Stimulated activated CD4-positive, alpha-beta T cell treated with anti-CD3 and anti-CD28 coated beads, Interleukin-4, amount 100 ng/mL, for 1 hour (primary cell): ENCODE measurements at places on chromosomes 2 and 18.

- DNase-seq, result no peak
Observed at GRCh38 chr2:5868931-5869330, 176.7 kb downstream of the SOX11 start.

- DNase-seq, result peak; percentile 77
Observed at GRCh38 chr18:3261373-3262233, at the start of gene MYL12B. TSS of gene MYL12B (plus strand) at chr18:3262133. CDS start at chr18:3272899, 10,766 bp downstream.

DNA sequence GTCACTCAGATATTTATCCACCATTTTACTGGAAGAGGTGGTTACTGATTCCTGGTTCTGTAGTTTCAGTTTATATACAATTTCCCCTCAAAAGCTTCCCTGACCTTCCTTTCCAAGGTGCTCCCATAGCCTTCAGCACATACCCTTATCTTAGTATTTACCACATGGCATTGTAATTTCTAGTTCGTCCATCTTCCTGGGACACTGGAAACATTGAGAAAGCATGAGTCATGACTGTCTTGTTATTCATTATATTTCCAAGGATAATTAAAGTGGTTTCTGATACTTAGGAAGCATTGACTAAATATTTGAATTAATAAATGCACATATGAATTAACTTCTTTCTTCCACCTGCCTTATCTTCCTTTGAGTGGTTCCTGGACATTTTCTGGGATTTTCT, 203.8 kb downstream of the ETAA1 start:
- DNase-seq, result no peak

- DNase-seq, result no peak
Observed at GRCh38 chr18:57812126-57812477, 9.0 kb upstream of the ATP8B1 start.

- DNase-seq, result no peak
Observed at GRCh38 chr18:79518683-79519128, 123.0 kb downstream of the NFATC1 start.

GRCh38 chr2:26615336-26615859, 25.8 kb downstream of the CIB4 start:
- DNase-seq, result no peak

DNA sequence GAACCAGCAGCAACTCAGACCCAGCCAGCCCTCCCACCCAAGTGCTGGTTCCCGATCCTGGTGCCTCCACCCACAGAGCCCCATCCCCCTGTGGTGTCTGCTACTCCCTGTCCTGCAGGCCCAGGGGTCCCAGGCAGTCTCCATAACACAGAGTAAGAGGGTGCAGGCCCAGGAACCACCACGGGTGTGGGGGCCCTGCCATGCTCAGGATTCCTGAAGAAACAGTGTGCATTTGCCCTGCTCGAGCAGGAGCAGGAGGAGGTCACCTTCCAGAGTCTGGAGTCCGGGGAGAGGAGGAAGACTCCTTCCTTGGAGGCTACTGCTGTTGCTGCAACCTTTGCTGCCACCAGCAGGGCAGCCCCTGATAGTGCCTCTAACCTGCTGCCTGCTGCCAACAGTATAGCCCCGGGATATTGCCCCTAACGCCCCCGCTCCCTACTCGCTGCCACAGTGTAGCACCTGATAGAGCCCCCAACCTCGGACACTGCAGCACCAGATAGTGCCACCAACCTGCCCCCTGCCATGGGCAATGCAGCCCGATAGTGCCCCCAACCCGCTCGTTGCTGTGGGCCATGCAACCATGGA, 46.8 kb upstream of the ANKRD62 start:
- DNase-seq, result no peak

GRCh38 chr2:134368009-134368817, 114.3 kb downstream of the MGAT5 start:
- DNase-seq, result no peak
